Fibroblast of mammary gland (primary cell): ENCODE measurements at places on chromosomes 3 and 15.

DNA sequence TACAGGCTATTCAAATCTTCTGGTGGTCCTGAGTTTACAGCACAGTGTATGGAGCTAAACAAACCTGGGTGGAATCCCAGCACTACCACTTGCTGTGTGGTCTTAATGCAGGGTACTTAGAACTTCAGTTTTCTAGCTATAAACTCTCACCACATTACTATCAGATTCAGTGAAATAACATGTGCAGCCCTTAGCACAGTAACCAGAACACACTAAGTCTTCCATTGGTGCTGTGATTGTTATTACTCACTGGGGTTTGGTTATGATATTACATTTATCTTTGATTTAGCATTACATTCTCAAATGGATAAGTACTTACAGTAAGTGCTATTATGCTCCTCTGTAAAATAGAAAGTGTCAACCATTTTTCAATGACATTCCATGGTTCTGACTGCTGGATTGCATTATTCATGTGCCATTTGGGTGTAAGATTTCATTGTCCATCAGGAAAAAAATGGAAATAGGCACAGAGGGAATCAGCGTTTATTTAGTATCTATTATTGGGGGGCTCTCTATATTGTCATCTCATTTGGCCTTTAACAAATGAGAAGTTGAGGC lies 81.9 kb downstream of the PDE8A start:
- DNase-seq: no peak

DNA sequence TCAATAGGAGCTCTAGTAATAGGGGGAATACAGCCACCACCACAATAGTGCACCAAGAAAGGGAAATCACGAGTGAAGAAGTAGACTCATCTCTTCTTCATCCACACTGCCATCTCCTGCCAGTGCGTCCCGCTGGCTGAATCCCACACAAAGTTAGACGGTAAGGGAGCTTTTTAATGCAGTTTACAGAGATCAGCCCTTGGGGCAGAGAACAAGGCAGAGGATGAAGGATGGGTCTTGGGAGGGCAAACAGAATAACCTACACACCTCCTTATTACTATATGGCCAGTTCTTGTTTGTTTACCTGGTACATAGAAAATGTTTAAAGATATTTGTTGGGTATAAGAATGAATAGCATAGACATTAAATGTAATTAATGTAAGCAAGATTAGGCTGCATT lies 11.0 kb upstream of the DPH6 start:
- DNase-seq: no peak

- peak; percentile 3 for DNase-seq
Observed at GRCh38 chr3:11989383-11990038, 14.7 kb upstream of the SYN2 start.

- DNase-seq: no peak
Observed at GRCh38 chr3:118227191-118227590, 807.5 kb downstream of the IGSF11 start.

DNA sequence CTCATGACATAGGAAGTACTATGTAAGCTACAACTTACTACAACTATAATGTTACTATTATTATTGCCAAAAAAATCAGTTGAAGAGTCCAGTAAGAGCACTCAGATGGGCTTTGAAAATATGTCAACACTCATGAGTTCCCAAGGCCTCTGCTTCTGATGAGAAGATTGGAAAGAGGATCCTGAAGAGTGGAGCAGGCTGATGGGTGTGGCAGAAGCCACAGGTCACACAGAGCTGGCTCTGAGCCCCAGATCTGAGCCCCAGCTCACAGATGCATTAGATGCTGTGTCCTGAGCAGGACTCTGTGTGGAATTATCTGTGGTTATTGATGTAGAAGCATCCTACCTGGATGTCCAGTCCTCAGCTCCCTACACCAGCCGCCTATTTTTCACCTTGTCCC lies 65.6 kb downstream of the SPSB4 start:
- DNase-seq: no peak

GRCh38 chr15:71562251-71562650 lies 248.1 kb upstream of the NR2E3 start:
- DNase-seq: no peak
